ENCODE measurements at places on chromosomes 12 and 14. TPM values are rescaled to one million over a fixed set of nuclear protein-coding genes. Genes with fewer than 3 reads are reported as not detected.

The MAP4K5 gene
- total RNA-seq = 35.3 TPM

The ADGRD1 gene
- total RNA-seq = 10.2 TPM

The VPS33A gene
- total RNA-seq = 18.1 TPM

The NFATC4 gene
- 48.2 TPM for total RNA-seq

The SLC35E3 gene
- total RNA-seq = 3.1 TPM
